Activated CD4-positive, alpha-beta T cell treated with anti-CD3 and anti-CD28 coated beads for 24 hours (primary cell): ENCODE measurements at places on chromosomes 5 and 9.

DNA sequence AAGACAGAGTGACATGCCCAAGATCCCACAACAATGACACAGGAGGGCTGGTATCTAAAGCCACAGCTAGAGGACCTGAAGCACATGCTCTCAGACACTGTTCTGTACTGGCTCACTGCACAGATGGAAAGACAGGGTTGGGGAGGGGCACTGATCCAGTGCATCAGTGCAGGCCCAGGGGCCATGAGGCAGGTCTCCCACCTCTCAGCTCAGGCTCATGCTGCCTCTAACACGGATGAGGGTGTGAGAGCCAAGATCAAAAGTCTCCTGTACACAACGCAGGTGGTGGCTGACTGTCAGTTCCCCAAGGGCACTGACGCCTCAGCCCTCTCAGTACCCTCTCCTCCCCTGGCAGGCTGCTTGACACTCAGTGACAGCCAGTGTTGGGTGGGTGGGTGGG, 10.9 kb downstream of the RAPGEF1 start:
- DNase-seq: no peak

GRCh38 chr9:126671381-126671831, 57.7 kb downstream of the LMX1B start:
- DNase-seq: no peak

GRCh38 chr5:170826117-170826516, 35.7 kb upstream of the RANBP17 start:
- DNase-seq: no peak

- DNase-seq: no peak
Observed at GRCh38 chr5:38736089-38736488, 109.7 kb upstream of the OSMR start.

DNA sequence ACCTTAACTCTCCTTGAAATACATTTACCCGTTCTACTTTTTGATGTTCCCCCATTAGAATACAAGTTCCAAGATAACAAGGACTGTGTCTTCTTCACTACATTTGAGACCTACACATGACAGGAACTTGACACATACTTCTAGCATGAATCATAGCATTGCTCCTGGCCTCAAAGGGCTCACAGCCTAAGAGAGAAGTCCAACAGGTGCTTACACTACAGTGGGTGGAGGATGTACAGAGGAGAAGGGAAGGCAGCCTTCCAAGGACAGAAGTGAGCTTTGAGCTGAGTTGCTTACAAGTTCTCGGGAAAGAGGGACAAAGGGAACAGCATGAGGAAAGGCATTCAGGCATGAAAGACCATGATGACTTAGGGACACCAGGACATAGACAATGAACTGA, 56.9 kb upstream of the MSX2 start:
- DNase-seq: no peak

GRCh38 chr9:82890865-82891264, 172.1 kb downstream of the RASEF start:
- no peak for DNase-seq

DNA sequence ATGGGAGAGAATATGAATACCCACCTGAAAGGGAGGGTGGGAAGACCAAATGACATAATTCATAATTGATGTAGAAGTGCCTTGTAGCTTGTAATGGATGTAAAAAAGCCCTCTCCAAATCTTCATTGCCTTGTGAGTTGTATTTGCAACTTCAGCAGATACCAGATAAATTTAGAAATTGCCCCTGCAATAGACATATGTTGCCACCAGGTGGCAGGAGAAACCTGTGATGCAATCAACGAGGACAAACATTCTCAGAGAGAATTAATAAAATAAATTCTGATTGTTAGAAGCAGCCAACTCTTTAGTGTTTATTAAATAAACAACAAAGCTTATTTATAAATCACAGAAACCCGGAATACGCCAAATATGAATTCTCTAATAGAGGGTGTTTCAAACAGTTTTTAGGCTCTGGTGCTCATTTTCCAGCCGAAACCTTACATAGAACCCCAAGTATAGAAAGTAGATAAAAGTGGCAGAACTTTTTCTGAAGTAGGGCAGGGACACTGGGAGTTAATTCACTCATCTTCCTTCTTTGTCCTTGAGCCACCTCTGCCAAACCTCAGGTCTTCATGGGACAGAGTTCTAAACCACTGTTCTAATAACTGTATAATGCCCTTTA, 147.8 kb downstream of the TMEM38B start:
- no peak for DNase-seq

- no peak for DNase-seq
Observed at GRCh38 chr5:172425402-172425801, 28.9 kb downstream of the SH3PXD2B start.

DNA sequence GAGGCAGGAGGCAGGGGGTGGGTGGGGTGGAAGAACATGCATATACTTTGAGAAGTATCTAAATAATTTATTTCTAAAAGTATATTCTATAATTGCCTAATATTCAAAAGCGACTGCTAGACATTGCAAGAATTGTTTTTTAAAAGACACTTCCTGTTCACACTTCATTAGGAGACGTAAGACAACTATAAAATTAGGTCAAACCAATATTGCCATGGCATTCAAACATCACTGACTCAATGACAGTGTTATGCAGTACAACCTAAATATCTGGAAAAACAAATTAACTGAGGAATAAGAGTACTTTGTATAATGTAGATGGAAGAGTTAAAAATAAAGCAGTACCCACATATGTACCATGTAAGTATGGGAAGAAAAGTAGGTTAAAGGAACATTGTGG, 4.5 kb downstream of the CCNH start:
- no peak for DNase-seq

DNA sequence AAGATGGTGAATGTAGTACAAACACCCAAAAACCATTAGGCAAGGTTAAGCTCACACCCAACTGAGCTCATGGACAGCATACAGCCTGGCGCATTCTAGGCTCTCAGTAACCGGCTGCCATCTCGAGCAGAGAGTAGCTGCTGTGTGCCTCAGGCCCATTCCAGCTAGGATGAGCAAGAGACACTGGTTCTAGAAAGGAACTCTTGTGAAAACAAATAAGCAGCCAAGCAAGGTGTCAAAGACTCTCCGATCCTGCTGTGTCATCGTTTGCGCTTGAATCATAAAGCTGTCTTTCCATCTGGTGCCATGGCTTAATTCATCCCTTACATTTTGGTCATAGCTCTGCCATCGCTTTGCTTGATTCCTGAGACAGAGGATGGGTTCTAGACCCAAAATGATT, 135.4 kb upstream of the MSX2 start:
- no peak for DNase-seq

DNA sequence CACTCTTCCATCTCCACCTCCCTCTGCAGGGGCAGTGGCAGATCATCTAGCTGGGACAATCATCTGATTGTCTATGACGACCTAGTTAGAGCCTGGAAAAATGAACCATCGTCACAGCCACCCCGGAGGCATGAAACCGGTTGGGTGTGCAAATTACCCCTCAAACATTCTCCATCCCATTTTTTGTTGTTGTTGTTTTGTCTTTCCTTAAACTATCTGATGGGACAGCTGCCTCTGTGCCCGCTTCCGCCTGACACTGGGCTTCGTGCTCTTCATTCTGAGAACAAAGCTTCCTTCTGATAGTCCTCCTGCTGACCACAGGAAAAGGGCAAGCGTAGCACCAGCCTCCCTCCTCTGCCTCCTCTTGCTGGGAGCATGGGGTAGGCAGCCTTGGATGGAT, 7.0 kb upstream of the NDST1 start:
- DNase-seq: no peak

DNA sequence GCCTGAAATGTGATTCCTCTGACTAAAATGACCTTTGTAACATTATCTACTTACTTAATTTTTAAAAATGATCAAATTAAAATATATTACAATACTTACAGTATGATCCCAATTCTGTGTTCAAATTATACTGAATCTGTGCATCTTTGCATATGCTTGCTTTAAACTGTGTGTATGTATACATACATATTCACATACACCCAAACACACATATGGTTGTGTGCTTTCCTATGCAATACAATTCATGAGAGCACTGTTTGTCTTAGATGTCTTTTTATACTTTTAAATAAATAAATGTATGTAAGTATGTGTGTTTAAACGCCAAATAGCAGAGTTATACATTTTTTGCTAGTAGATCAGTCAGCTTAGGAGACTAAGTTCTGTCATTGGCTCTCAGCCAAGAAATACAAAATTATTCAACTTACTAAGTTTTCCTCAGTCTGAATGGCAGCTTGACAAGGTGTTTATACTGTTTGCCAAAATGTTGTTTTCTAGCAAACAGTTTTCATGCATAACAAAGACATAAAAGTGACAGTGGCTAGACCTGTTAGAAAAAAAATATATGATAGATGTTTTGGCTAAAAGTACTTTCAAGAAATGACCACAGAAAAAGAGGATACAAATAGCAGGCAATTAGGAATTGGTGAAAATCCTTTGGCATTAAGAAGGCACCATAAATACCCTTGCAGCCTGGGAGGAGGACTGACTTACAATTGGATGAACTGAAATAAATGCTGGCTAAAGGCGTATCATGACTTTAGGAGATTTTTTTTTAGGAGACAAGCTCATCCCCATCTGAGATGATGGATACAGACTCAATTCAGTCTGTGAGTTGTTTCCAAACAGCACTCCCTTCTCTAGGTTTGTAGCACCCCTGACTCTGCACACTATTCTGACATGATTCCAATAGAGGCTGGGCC, 7.9 kb downstream of the TICAM2 start:
- DNase-seq: no peak

DNA sequence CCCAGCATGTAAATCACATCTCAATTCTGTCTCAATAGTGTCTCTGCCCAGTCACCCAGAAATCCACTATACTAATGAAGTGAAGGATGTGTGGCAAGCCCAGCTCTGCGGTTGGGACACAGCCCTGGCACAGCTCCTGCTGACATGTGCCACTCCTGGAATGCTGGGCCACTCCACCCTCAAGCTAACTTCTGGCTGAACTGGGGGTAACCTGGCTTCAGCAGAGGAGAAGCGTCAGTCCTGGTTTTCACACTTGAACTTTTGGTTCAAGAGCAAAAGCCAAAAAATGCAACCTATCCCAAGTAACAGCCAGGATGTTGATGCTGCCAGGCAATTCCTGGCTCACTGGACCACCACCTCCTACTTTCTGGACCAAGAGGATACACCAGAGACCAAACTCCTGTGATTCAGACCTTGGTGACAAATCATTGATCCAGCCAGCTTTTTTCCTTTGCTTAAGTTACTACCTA, 86.4 kb downstream of the ARRDC3 start:
- DNase-seq: no peak

- DNase-seq: no peak
Observed at GRCh38 chr5:60490597-60491166, 209.3 kb downstream of the DEPDC1B start.

DNA sequence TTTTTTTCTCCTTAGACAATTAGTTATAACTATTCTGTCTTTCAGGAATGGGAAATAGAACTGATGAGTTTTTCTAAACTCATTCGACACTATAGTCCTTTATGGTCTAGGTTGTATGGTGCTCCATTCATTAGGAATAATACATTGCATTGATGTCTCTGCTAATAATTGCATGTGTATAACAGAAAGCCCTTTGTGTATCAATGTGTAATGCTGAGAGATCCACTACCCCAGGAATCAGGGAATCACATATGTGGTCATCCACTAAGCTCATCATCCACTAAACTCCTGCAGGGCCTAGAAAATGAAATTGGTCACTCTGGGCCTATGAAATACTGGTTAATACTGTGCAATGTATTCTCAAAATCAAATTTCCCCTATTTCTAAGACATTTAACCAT, 242.0 kb upstream of the CDH18 start:
- no peak for DNase-seq
